Stomach (tissue), 19 donors: ENCODE measurements at places on chromosomes 2 and 18.

DNA sequence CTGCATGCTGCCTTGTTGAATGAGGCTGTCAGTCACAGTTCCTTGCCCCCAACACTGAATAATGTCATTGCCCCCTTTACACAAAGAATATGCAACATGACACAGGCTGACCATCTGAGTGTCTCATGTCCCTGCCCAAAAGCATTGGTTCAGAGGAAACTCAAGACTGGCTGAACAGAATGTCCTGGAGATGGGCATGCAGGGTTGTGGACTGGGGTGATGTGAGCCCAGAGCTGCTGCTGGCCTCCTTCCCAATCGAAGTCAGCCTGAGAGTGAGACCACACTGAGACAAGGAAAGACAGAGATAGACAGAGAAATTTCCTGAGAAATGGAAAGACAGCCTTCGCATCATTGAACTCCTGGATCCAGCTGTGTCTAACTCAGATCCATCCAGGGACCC is 110.1 kb downstream of the PID1 start:
- no peak overlapping the region for H3K4me3 ChIP-seq
- H3K4me1 ChIP-seq: peaks cover 16% of the 10 kb centered on the region
- no peak for DNase-seq
- no peak overlapping the region for H3K27ac ChIP-seq
- no peaks in the 10 kb centered on the region for H3K27me3 ChIP-seq

DNA sequence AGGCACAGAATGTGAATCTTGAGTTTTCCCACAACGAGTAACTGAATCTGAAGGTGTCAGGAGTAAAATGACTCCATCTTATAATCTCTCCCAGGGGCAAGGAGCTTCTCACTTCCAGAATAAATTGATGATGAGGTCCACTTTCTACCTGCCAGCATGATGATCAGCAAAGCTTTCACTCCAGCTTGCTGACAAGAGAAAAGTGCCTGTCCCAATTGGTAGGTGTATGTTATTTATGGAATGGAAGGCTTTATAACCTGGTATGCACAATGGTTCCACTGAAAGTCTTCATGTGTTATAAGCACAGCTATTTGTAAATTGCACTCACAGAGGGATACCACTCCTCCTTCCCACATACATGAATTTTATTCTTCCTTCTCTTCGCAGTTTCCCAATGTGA is 401.0 kb upstream of the UBE2E3 start:
- no peaks in the 10 kb centered on the region for H3K4me1 ChIP-seq
- no peaks in the 10 kb centered on the region for H3K27me3 ChIP-seq
- no peak for DNase-seq
- no peak overlapping the region for H3K27ac ChIP-seq

GRCh38 chr2:149724091-149724490 is 136.5 kb upstream of the MMADHC start:
- no peaks in the 10 kb centered on the region for H3K27me3 ChIP-seq
- DNase-seq: no peak
- H3K27ac ChIP-seq: no peak overlapping the region
- H3K4me3 ChIP-seq: no peak overlapping the region
- H3K4me1 ChIP-seq: no peaks in the 10 kb centered on the region

DNA sequence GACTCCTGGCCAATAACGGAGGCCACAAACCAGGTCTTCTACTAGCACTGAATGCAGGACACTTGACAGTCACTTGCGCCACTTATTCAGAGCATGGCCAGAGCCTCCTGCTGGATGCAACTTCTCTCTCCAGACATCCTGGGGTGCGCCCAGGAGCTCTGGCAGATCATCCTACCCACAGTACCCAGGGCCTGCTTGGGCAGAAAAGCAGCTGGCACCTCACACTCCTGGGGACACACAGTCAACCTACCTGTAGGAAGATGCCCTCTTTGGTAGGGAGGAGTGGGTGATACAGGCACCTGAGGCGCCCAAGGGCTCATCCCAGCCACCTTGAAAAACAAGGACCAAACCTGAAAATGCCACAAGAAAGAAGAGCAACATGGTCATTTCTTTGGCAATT is 13.3 kb downstream of the GALNT14 start:
- no peaks in the 10 kb centered on the region for H3K36me3 ChIP-seq
- H3K4me1 ChIP-seq: no peaks in the 10 kb centered on the region
- H3K27me3 ChIP-seq: no peaks in the 10 kb centered on the region
- H3K27ac ChIP-seq: no peak overlapping the region

- H3K27me3 ChIP-seq: no peaks in the 10 kb centered on the region
- no peak overlapping the region for H3K27ac ChIP-seq
- H3K4me1 ChIP-seq: no peaks in the 10 kb centered on the region
- DNase-seq: no peak
Observed at GRCh38 chr18:63169853-63170252, 149.7 kb downstream of the BCL2 start.

DNA sequence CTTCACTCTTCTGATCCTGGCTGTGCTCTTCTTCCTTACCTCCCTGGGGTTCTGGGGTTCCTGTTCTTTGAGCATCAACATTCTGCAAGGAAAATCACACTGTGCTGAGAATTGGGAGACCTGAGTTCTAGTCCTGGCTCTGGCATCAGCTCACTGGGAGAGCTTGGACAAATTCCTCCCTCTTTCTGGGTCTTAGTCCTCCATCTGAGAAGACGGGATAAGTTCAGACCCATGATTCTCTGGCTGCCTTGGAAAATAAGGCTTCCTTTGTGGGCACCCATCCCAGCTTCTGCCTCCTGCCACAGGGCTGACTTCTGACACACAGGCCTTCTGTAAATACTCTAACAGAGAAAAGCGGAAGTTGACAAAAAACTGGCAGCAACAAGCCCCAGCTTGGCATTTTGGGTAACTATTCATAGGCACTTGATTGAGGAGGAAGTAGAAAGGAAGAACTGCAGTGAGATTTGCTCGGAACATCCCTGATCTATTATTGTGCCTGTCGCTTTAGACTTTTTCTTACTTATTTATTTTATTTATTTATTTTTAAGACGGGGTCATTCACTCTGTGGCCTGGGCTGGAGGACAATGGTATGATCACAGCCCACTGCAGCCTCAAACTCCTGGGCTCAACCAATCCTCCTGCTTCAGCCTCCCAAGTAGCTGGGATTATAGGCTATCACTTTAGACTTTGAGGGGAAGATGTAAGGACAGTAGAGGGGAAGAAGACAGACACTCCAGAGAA is 7.9 kb downstream of the PCBP1 start:
- H3K4me3 ChIP-seq: no peak overlapping the region
- peak; percentile 91 for DNase-seq
- H3K36me3 ChIP-seq: peaks cover 5% of the 10 kb centered on the region
- peaks cover 41% of the 10 kb centered on the region for H3K4me1 ChIP-seq
- no peaks in the 10 kb centered on the region for H3K27me3 ChIP-seq
- peak overlapping the region; percentile 88 for H3K27ac ChIP-seq

DNA sequence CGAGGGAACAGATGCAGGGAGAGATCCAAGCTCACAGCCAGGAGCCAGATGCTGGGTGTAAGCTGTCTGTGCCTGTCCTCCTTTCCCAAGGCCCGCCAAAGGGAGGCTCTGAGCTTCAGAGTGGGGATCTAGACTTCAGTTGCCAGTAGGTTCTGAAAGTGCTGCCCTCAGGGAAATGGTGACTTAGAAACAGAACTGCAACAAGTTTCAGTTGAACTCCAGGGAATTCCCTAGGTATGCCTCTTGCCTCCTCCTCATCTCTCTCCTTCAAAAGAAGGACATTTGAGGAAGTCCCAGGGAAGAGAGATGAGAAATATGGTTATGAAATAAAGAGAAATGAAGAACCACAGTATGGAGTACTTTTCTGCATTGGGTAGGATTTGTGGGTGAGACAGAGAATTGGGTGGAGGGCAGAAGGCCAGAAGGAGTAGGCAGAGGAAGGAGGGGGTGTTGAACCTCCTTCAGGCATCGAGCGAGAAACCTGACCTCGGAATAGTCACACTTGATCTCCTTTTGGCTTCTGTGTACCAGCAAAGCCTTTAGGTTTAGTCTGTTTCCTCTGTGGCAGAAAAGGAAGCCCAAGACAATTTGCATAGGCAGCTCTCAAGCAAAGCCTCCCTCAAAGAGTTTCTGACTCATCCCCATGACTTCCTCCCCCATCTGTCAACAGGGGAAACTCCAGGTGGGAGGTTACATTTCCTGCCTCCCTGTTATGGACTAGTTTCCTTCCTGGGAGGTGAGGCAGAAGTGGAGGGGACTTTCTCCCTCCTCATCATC is 45.7 kb downstream of the QPCT start:
- peak overlapping the region; percentile 72 for H3K27ac ChIP-seq
- no peaks in the 10 kb centered on the region for H3K36me3 ChIP-seq
- H3K4me3 ChIP-seq: no peak overlapping the region
- no peaks in the 10 kb centered on the region for H3K27me3 ChIP-seq
- peaks cover 9% of the 10 kb centered on the region for H3K4me1 ChIP-seq

GRCh38 chr2:151159109-151159662 is 102.5 kb downstream of the RBM43 start:
- H3K27me3 ChIP-seq: no peaks in the 10 kb centered on the region
- no peak overlapping the region for H3K4me3 ChIP-seq
- no peak for DNase-seq
- H3K36me3 ChIP-seq: no peaks in the 10 kb centered on the region
- no peaks in the 10 kb centered on the region for H3K4me1 ChIP-seq

DNA sequence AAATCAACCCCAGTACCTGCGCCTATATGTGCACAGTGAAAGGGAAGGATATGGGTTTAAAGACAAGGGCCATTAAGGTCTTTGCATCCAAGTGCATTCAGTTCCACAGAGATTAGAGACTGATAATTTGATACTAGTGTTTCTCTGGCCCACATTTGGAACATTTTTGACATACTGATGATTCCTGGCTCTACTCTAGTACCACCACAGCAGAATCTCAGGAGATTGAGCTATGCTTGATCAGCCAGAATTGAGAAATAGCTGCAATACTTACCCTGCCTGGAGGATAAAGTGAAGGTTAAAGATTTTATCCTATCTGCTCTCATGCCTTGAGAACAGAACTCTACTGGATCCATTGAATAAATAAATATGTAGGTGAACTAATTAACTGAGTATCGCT is 1267.8 kb downstream of the SUCLG1 start:
- no peak overlapping the region for H3K4me3 ChIP-seq
- no peak for DNase-seq

- H3K27ac ChIP-seq: no peak overlapping the region
- H3K4me1 ChIP-seq: peaks cover 9% of the 10 kb centered on the region
- H3K36me3 ChIP-seq: no peaks in the 10 kb centered on the region
- DNase-seq: no peak
- H3K4me3 ChIP-seq: no peak overlapping the region
Observed at GRCh38 chr2:15449556-15450236, 111.4 kb downstream of the NBAS start.

DNA sequence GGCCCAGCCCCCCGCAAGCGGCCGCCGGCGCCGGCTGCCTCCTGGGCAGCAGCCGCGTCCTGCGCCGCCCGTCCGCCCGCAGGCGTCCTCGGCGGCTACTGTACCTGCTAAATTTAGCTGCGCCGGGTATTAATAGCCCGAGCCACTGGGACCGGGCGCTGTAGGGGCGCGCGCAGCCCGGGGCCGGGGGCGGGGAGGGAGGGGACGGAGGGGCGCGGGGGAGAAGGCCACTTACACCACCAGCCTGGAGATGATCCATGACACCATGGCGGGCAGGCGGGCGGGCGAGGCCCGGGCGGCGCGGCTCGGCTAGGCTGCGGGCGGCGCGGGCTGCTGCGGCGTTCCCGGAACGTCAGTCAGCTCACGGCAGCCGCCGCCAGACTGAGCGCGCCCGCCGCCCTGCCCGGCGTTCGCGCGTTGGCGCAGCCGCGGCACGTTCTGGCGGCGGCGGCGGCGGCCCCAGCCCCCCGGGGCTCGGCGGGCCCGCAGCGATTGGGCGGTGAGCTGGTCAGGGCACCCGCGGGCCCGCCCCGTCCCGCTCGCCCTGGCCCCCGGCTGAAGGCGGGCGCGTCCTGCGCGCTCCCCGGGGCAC is at the start of gene REEP1:
TSS of gene REEP1 (minus strand) at position 383 of the 592 bp plus-strand sequence. CDS start at position 267, 116 bp downstream.
- DNase-seq: peak; percentile 36
- peak within 1 kb of the TSS; percentile 80 for H3K27ac ChIP-seq

DNA sequence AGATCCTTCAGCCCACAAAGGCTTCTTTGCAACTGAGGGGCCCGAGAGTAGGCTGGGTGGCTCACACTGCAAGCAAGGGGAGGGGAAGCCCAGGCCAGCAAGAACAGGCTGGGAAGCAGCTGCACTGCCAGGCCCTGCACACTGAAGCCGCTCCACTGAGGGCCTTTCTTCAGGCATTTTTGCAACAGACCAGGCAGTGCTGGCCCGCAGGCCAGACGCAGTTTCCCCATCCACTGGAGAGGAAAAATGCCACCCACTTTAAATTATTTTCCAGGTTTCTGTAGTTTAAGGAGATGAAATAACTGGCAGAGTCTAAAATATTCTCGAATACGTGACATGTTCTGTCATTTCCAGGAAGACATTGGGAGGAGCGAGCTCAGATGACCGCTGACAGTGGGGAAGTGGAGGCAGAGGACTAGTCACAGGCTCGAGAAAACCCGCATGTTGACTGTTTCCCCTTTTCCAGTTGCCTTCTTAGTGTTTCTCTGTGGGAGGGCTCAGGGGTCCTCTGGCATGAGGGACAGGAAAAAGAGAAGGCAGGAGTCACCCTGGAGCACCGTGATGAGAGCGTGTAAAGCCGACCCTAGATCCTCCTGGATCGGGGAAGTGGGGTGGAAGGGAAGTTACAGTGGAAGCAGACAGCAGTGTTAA is 53.3 kb upstream of the B3GNT7 start:
- no peak overlapping the region for H3K4me3 ChIP-seq
- peaks cover 32% of the 10 kb centered on the region for H3K36me3 ChIP-seq
- no peak overlapping the region for H3K27ac ChIP-seq
- H3K27me3 ChIP-seq: no peaks in the 10 kb centered on the region
- no peaks in the 10 kb centered on the region for H3K4me1 ChIP-seq

- H3K36me3 ChIP-seq: no peaks in the 10 kb centered on the region
- no peaks in the 10 kb centered on the region for H3K4me1 ChIP-seq
- DNase-seq: no peak
- H3K4me3 ChIP-seq: no peak overlapping the region
- H3K27me3 ChIP-seq: no peaks in the 10 kb centered on the region
Observed at GRCh38 chr2:201797175-201797840, 9.0 kb upstream of the CDK15 start.

- DNase-seq: peak; percentile 22
- peaks cover 68% of the 10 kb centered on the region for H3K36me3 ChIP-seq
- no peaks in the 10 kb centered on the region for H3K4me1 ChIP-seq
- H3K4me3 ChIP-seq: no peak overlapping the region
- no peaks in the 10 kb centered on the region for H3K27me3 ChIP-seq
Observed at GRCh38 chr2:24820598-24821432, 27.6 kb downstream of the CENPO start.

DNA sequence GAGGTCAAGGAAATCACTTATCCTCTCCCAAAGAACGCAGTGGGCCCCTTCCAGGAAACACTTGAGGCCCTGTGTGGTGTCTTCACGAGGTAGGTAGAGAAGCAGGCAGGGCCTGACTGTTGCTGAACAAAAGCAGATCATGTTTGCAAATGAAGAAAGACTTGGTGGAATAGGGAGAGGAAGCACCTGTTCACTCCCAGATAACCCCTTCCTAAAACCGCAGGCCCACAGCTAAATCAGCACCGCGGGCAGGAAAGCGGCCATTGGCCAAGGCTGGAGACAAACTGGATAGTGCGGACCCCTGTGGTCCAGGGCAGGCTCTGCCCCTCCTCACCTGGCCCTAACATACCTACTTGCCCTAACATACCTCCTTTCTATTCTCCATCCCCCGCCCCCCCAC is 64.9 kb upstream of the KLHL29 start:
- no peaks in the 10 kb centered on the region for H3K27me3 ChIP-seq
- H3K4me3 ChIP-seq: no peak overlapping the region

GRCh38 chr2:47512581-47513083 is 109.7 kb downstream of the MSH2 start:
- H3K36me3 ChIP-seq: no peaks in the 10 kb centered on the region
- H3K4me1 ChIP-seq: no peaks in the 10 kb centered on the region
- H3K4me3 ChIP-seq: no peak overlapping the region
- no peaks in the 10 kb centered on the region for H3K27me3 ChIP-seq
- DNase-seq: no peak

- no peak overlapping the region for H3K27ac ChIP-seq
- no peak for DNase-seq
- H3K4me3 ChIP-seq: no peak overlapping the region
- H3K27me3 ChIP-seq: no peaks in the 10 kb centered on the region
Observed at GRCh38 chr18:1573732-1574131, 669.1 kb downstream of the ADCYAP1 start.
